ENCODE measurements at places on chromosomes 16 and 17. TPM values are rescaled to one million over a fixed set of nuclear protein-coding genes. Genes with fewer than 3 reads are reported as not detected.

The FBXW10B gene
- total RNA-seq, result not detected

GRCh38 chr17:63819585-63820537 is 7.4 kb upstream of the PSMC5 start:
- DNase-seq, result no peak

- peak; percentile 99 for DNase-seq
Measured at GRCh38 chr16:73202161-73202729, 154.3 kb upstream of the ZFHX3 start.

- DNase-seq, result no peak
Measured at GRCh38 chr17:80760511-80760911, 215.9 kb downstream of the RPTOR start.

DNA sequence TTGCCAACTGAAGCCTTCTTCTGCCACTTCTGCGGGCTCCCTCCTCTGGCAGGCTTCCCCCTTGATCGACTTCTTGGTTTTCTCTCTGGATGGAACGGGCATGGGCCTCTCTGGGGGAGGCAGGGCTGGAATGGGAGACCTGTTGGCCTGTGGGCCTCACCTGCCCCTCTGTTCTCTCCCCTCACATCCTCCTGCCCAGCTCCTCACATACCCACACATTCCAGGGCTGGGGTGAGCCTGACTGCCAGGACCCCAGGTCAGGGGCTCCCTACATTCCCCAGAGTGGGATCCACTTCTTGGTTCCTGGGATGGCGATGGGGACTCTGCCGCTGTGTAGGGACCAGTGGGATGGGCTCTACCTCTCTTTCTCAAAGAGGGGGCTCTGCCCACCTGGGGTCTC is 6.5 kb upstream of the LASP1NB start:
- no peak for DNase-seq
